ENCODE measurements at places on chromosomes 1 and 21.

DNA sequence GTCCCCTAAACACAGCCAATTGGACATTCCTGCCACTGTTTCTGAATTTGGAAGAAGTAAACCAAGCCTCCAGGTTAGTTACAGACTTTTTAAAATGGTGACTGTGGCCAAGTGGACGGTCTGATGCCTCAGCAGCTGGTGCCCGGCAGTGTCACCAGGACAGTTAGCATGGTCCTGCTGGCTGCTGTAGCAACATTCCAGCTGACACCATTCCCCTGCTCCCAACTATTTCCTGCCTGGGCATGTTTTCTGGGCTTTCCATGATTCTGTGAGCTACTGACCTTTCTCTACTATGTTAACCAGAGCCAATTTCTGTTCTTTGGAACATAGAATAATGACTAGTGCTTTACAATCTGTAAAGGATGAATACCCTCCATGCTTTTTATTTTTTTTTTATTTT, 95.0 kb downstream of the TLR5 start:
- peak; percentile 7 for DNase-seq

DNA sequence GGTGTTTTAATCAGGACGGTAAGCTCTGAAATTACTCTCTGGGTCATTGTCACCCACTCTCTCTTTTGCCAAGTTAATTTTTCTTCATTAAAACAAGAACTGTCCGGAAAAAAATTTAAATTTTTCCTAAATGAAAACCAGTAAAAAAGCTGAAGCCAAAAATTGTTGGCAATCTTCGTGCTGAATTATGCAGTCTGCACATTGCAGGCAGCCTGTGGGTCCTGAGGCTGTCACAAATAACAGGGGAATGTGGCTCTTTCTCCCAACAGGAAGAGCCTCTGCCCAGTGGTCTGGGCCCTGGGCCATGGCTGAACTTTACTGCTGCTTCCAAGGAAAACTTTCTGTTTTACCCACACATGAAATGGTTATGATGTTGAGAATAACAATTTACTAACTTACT, 153.9 kb upstream of the SPAG17 start:
- no peak for DNase-seq

DNA sequence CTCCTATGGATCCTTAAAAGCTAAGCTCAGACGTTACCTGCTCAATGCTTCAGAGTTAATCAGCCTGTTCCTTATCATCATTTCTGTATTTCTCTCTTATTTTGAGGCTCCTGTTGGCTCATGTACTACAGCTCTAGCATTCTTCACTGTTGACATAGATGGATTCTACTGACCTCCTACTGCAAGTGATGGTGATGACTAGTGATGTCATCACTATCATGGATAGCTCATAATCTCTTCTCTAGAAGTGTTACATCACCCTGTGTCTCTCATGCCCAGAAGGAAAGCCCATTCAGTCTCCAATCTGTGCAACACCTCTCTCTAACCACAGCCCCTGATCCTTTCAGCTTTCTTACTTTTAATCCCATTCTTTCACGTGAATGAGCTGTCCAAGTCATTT, 168.2 kb upstream of the DPT start:
- DNase-seq, result no peak

DNA sequence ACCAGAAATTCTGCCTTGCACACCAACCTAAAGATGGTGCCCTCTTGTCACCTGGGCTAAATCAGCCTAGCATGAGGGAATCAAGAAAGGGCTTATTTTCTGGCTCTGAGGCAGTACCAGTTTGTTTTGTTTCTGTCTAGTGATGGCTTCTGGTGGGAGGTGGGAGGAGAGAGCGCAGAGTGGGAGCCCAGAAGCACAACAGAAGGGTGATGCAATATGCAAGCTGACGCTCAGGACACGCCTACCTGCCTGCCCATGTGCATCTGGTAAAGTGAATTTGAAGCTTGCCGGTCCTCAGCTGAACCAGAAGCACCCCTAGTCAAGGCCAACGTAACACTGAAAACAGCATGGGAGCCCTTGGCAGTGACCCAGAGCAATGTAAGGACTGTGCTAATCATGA, 138.4 kb upstream of the TIAM1 start:
- no peak for DNase-seq

- DNase-seq, result no peak
Measured at GRCh38 chr1:202291961-202292712, 49.6 kb downstream of the UBE2T start.

DNA sequence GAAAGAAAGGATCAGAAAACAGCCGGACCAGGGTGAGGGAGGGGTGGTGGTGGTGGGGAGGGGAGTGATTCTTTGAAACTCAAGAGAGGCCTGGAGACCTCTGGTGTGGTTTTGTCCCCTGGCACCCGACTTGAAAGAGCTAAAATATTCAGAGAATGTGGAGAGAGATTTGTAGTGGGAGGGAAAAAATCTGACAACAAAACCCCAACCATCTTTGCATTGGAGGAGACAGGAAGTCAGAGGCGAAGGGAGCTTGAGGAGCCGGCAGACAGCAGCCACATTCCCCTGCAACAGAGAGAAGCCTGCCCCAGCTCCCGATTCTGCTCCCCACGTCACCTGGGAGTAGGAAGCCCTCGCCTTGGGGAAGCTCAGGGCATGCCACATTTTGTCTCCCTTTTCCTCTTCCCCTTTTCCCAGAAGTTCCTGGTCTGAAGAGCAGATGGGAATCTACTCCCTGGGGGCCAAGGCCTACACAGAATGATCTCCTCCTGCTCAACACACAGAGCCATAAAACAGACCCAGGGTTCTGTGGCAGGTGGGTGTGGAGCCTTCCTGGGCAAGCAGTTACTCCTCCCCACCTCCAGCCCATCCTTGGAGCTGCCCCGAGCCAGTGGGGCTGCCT, 84.9 kb downstream of the ITPKB start:
- no peak for DNase-seq

DNA sequence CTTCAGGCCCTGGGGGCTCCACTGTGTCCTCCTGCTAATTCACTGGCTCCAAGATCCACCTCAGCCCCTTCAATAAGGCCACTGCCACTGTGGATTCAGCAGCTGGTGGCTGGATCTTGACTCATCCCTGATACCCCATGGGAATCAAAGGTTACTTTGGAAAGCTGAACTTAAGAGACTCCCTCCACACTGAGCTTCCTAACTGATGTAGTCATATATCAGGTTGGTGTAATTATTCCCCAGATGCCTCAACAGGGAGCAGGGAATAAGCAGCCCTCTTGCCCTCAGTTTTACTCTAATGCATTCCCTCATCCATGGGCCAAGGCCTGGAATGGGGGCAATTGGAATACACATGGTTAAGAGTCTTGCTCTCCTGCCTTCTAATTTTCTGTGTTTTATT, 164.6 kb downstream of the FASLG start:
- DNase-seq, result no peak

GRCh38 chr1:38465460-38465859, 394.1 kb downstream of the RRAGC start:
- DNase-seq, result no peak
